ENCODE measurements at places on chromosomes 6 and 20.

DNA sequence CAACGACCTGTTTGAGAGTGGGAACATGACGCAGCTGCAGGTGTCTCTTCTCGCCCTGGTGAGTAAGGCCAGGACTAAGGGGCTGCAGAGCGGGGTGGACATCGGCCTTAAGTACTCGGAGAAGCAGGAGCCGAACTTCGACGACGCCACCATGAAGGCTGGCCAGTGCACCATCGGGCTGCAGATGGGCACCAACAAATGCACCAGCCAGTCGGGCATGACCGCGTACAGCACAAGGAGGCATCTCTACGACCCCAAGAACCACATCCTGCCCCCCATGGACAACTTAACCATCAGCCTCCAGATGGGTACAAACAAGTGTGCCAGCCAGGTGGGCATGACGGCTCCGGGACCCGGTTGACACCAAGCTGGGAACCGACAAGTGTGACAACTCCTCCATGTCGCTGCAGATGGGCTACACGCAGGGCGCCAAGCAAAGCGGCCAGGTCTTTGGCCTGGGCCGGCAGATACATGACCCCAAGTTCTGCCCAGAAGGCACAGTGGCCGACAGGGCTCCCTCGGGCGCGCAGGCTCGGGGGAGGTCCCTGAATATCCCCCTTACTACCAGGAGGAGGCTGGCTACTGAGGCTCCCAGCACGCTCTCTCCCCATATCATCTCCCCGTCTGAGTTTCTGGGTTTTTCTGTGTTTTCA, 15.9 kb upstream of the AMD1 start:
- no peaks in the 10 kb centered on the region for H3K27me3 ChIP-seq
- H3K4me3 ChIP-seq: no peak overlapping the region
- DNase-seq: no peak
- H3K4me1 ChIP-seq: no peaks in the 10 kb centered on the region
- H3K27ac ChIP-seq: no peak overlapping the region

DNA sequence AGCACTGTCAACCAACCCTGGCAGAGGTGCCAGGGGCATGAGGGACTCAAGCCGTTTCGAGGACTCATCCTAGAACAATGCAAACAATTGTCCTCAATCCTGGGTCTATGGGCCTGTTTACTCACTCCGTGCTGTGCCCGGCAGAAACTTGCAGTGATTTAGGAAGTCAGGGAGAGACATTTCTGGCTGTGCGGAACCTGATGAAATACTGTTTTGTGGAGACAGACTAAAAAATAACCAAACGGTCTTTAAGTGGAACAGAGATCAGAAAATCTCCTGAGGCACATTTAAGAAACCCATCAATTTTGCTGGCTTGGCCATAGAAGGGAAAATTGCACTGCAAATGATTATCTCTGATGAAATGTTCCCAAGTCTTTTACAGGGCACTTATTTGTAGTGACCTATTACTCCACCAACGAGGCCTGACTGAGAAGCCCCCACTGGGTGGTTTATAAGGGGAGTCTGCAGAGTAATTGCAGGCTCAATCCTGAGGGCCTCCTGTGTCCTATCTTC, 79.8 kb upstream of the KCNK16 start:
- peaks cover 10% of the 10 kb centered on the region for H3K4me1 ChIP-seq
- H3K4me3 ChIP-seq: no peak overlapping the region
- no peak for DNase-seq
- H3K27ac ChIP-seq: peak overlapping the region; percentile 2
- peaks cover 2% of the 10 kb centered on the region for H3K27me3 ChIP-seq

GRCh38 chr6:3252369-3252768, 6.4 kb upstream of the PSMG4 start:
- no peak for DNase-seq
- no peak overlapping the region for H3K27ac ChIP-seq
- peaks cover 11% of the 10 kb centered on the region for H3K27me3 ChIP-seq
- H3K36me3 ChIP-seq: no peaks in the 10 kb centered on the region
- H3K4me1 ChIP-seq: peaks cover 36% of the 10 kb centered on the region

- peak overlapping the region; percentile 98 for H3K4me3 ChIP-seq
- peaks cover 17% of the 10 kb centered on the region for H3K4me1 ChIP-seq
- DNase-seq: peak; percentile 68
Observed at GRCh38 chr6:20402342-20403069, 827 bp downstream of the E2F3 start.
